ENCODE measurements at places on chromosomes 2 and 18. TPM values are rescaled to one million over a fixed set of nuclear protein-coding genes. Genes with fewer than 3 reads are reported as not detected.

The SCN9A gene
- 0.33 TPM for total RNA-seq

The ACADL gene
- total RNA-seq: not detected

The ACSL3 gene
- total RNA-seq: 167 TPM

The CDK5R2 gene
- total RNA-seq: not detected

The MRO gene
- not detected for total RNA-seq

The C2orf72 gene
- not detected for total RNA-seq

The SIX2 gene
- total RNA-seq: 0.14 TPM

The HRH4 gene
- total RNA-seq: not detected

The RNF144A gene
- total RNA-seq: 2.5 TPM

The PRKCE gene
- total RNA-seq: 23.1 TPM

All from pulmonary artery endothelial cell (primary cell).